ENCODE measurements at places on chromosomes 5 and 9. TPM values are rescaled to one million over a fixed set of nuclear protein-coding genes. Genes with fewer than 3 reads are reported as not detected.

DNA sequence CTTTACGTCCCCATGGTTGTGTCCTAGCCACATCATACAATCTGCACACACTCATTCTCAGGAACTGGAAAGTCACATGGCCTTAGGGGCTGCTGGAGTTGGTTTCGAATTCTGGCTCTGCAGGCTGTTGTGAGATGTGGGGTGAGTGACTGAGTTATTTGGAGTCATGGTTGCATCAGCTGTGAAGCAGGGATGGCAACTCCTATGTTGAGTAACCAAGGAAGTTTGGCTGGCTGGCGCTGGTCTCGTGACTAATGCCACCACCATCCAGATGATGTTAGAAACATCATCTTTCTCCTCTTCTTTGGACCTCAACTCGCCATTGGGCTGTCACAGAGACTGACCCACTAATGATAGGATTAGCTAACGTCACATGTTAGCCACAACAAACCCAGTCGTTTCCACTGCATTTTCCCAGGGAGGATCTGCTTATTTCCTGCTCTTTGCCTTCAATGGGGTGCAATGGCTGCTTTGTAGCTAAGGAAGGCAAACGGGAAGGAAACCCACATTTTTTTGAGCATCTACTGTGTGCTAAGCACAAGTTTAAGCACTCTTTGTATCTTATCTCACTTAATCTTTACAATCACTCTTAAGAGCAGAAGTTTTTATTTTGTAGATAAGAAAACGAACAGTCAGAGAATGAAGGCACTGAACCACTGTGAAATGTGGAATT is 78.1 kb upstream of the UBTD2 start:
- no peak for DNase-seq

DNA sequence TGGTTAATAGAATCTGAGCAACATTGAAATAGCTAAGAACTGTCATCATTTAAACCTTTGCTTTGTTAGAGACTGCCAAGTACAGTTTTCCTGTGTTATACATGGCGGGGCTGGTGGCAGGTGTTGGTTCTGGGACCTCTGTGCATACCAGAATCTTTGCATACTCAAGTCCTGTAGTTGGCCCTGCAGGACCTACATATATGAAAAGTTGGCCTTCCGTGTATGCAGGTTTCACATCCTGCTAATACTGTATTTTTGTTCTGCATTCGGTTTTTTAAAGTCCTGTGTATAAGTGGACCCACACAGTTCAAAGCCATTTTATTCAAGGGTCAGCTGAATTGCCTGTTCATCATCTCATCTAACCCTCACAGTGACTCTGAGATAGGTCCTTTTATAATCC is 36.4 kb downstream of the LARP1 start:
- no peak for DNase-seq

The DMGDH gene
- 23.9 TPM for polyA plus RNA-seq

GRCh38 chr5:119338326-119338946 is 17.4 kb upstream of the TNFAIP8 start:
- no peak for DNase-seq

The POU5F2 gene
- polyA plus RNA-seq = 0.08 TPM

- no peak for DNase-seq
These were observed 65.2 kb upstream of the MAP1B start for GRCh38 chr5:72042097-72042496.

DNA sequence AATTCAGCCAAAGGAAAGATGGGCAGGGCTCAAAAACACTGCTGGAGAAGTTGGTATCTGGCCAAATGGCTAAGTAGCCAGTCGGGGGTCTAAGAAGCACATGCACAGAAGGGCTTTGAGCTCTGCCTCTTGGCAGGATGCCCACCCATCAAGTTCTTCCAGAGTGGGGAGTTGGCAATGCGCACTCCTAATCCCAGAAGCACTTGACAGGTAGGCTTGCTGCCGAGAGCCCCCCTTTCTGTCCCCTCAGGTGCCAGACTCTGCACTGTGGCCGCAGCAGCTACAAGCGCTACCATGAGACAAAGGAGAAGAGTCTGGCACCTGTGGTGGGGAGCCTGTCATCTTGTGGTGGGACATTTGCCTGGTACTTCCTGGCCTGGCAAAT is 252.9 kb upstream of the SLC24A2 start:
- no peak for DNase-seq

DNA sequence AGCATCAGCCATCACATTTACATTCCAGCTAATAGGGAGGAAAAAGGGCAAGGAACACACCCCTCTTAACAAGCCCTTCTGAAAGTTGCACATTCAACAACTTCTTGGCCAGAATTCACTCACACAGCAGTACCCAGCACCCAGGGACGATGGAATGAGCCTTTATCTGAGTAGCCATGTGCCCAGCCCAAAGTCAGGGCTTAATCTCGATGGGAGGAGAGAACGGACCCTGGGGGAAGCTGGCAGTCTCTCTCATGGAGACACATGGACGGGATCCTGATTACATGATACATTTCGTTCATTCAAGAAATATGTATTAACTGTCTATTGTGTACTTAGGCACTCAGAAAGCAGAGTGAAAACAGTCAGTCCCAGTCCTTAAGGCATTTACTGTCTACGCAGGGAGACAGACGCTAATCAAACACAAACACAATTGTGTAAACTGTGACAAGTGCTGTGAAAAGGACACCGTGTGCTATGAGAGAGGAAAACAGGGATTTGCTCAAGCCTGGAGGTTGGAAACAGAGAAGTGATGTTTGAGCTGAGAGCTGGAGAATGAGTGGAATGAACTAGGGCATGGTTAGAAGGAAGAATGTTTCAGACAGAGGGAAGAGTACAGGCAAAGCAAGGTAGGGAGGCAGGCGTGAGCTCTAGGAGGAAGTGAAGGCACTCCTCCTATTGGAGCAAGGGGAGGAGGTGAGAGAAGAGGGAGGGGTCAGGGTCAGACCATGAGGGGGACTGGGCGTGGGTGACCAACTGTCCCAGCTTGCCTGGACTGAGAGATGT is 7.4 kb downstream of the OTULINL start:
- no peak for DNase-seq

DNA sequence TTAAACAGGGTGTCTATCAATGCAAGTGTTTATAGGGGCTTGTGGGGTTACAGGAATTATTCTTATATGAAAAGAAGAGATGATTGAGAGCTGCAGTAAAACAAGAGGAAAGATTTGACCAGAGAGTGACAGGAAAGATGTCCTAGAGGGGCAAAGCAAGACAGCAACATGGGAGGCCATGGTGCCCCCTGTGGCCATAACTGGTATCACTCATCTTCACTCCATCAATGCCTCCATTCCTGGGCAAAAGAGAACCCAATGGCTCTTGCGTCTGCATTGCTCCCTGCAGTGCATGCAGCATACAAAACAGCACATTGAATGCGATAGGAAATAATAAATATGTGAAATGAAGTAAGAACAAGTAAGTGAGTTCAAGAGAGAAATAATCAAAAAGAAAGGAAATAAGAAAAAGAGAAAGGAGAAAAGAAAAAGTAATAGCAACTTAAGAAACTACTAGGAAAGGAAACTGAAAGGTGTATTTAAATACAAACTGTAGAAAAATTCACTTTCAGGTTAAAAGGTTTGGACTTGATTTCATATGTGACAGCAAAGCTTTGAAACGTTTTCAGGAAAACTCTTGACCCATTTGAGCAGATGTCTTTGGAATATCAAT is 206.6 kb downstream of the SEMA5A start:
- DNase-seq = no peak

GRCh38 chr9:112819635-112820496 is 69.3 kb downstream of the SNX30 start:
- peak; percentile 79 for DNase-seq

DNA sequence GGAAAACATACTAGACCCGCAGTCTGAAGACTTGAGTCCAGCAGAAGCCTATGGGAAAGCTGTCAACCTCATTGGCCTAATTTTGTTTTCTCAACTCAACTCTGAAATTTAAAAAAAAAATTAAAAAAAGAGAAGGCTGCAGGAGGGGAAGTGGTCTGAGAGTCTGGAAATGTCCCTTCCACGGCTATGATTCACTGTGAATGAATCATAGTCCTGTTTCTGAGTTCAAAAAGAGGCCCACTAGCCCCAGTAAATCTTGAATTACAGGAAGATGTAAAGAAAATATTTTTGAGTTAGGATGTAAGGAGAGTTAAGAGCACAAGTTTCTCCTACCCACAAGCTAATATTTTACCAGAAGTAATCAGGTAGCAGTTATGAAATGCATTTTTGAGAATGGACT is 565.5 kb upstream of the DMAC1 start:
- DNase-seq = no peak

- DNase-seq = no peak
These were observed 381.9 kb upstream of the ZNF462 start for GRCh38 chr9:106481013-106481609.

DNA sequence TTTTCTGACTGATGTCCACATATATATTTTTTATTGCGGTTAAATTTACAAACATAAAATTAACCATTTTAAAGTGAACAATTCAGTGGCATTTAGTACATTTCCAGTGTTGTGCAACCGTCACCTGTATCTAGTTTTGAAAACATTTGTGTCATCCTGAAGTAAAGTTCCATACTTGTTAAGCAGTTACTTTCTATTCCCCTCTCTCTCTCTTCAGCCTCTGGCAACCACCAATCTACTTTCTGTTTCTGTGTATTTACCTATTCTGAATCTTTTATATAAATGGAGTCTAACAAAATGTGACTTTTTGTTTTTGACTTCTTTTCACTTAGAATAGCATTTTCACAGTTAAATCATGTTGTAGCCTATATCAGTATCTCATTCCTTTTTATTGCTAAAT is 480.1 kb upstream of the SMARCA2 start:
- no peak for DNase-seq

DNA sequence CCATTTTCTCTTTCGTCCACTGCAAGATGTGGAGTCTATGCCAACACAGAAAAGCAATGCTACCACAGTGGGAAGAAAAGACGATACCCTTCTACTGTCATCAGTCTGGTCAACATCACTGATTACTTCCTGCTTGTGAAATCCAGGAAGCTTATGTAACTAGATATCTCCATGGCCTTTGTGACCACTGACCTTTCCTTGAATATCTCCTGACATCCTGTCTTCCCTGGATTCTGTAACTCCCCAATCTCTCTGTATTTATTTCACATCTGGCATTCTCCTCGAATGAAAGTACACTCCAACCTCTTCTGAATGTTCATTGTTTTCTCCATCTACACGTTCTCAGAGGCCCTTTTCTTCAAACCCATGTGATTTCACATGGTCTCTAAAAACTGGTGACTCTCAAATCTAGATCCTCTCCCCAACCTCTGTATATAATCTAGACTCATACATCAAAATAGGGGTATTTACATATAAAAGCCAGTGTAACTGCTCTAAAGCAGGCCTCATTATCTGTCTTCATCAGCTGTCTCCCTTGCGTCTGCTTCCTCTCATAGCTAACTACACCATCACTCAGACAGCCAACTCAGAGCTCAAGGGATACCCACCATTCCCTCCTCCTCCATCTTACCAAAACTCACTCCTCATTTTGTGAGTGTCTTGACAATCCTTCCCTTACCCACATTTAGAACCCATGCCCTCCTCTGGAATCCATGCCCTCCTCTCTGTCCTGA is 156.8 kb downstream of the SEMA5A start:
- DNase-seq = no peak

DNA sequence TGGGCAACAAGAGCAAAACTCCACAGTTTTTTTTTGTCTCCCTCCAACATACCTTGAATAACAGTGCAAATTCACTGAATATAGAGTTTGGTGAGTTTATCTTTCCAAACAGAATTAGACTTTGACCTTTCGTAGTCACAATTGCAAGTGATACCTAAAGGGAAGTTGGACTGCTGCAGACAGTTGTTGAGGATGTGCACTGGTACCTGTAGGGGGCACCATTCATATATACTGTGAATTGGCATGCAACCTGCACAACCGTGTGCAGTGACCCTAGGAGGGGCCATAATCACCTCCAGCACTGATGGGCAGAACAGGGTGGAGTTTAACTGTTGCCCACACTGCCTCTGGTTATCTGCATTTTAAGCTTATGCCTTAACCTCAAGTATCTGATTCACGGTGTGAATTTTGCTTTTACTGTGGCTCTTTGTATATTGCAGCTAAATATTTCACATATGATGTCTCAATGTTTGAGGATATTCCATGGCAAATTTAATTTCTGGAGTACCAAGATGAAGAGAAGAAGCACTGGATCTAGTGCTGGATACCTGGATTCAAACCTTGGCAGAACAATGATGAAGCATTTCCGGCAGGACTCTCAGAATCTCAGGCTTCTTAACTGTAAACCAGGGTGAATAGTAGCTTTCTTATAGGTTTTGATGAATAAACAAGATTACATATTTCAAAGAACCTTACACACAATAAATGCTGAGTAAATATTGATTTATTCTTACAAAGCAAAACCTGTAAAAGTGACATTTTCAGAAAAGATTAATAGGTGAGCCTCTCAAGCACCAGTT is 144.3 kb downstream of the ACTBL2 start:
- no peak for DNase-seq

The PCDHA9 gene
- 0.03 TPM for polyA plus RNA-seq

- no peak for DNase-seq
These were observed 323.8 kb upstream of the IRX4 start for GRCh38 chr5:2206293-2207108.

DNA sequence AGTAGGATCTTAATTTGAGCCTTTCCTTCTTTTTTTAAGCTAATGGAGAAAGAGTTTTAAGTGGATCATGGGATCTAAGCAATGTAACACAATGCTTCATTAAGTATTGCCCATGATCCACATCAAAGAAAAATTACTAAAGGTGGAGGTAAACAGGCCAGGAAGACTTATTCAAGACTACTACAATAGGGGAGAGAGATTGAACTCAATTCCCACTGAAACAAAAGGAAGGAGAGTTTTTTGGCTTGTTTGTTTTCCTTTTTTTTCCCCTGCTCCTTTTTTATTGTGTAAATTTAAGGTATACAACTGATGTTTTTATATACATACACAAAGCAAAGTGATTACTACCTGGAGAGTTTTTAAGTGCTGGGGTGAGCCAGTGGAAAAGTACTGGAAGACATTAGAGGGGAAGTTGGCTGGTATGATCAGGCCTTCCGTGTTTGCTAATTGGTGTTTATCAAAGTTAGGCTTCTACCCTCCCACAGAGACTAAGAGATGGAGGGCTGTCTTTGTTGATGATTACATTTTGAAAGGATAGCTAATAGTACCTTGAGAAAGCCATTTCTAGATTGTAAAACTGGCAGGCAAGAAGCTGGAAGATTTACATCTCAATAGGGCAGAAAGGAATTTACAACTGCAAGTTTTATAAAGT is 262.7 kb downstream of the CHSY3 start:
- no peak for DNase-seq

- DNase-seq = no peak
These were observed 12.8 kb downstream of the ENC1 start for GRCh38 chr5:74627646-74628279.

The PHF24 gene
- polyA plus RNA-seq = 0.33 TPM

Data from left kidney (tissue), 8 donors.